ENCODE measurements at places on chromosomes 2 and 18. TPM values are rescaled to one million over a fixed set of nuclear protein-coding genes. Genes with fewer than 3 reads are reported as not detected.

- peak; percentile 88 for DNase-seq
These were observed 173.5 kb downstream of the FMNL2 start for GRCh38 chr2:152508446-152508845.

DNA sequence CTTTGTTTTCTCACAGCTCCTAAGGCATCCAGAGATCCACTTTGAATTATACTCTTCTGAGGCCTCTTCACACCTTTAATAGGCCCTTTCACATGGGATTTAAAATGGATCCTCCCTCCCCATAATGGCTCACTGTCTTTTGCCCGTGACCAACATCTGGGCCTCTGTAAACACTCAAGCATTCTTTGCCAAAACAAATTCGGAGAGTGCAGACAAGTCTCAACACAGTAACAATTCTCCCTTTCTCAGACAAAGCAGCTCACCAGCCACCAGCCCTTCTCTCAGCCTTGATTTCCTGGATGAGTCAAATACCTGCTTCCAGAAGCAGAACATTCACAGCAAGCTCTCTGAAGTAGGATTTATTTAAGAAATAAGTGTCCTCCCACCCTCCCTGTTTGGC, 14.0 kb upstream of the IMP4 start:
- DNase-seq: peak; percentile 21

GRCh38 chr18:49562481-49563129, 748 bp downstream of the LIPG start:
- no peak for DNase-seq

GRCh38 chr2:231521443-231521842, 8.8 kb downstream of the NMUR1 start:
- DNase-seq: no peak

GRCh38 chr18:8450898-8451665, 158.2 kb upstream of the RAB12 start:
- DNase-seq: no peak

GRCh38 chr18:33232318-33232626, 208.2 kb downstream of the CCDC178 start:
- no peak for DNase-seq

- DNase-seq: no peak
These were observed 331.0 kb downstream of the MYCN start for GRCh38 chr2:16271231-16271896.

GRCh38 chr18:52287151-52287550, 52.8 kb upstream of the DCC start:
- DNase-seq: no peak

Gene RAB12
- total RNA-seq: 60.4 TPM

- peak; percentile 20 for DNase-seq
These were observed 2022.0 kb upstream of the CELF4 start for GRCh38 chr18:39587586-39587985.
